ENCODE measurements at places on chromosomes 6 and 20.

GRCh38 chr20:761418-762381, 6.6 kb downstream of the SLC52A3 start:
- DNase-seq, result no peak

DNA sequence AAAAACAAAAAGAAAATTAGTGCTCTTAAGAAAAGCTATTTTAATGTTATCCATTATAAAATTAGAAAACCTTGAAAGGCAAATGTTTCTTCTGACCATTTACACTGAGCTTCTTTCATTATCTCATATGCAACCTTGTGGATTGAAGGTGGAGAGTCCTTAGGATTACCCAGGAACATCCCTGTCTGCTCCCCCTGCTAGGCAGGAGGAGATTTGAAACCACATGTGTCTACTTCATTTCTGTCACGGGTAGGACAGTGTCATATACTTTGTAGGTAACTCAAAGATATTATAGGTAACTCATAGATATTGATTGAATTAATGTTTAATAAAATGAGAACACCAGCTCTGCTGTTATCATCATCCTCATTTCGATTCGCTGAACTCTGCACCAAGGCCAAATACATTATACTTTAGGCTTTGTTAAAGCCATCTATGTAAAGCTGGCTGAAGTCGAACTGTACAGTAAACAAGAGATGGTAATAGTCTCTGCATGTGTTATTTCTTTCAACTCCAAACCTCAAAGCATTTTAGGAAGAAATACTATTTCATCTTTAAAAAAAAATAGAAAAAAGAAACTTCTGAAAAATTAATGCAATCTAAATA, 49.5 kb downstream of the HDAC2 start:
- no peak for DNase-seq

- DNase-seq, result no peak
Observed at GRCh38 chr6:121711472-121711871, 276.0 kb downstream of the GJA1 start.

- DNase-seq, result peak; percentile 54
Observed at GRCh38 chr6:157273756-157274470, 49.4 kb downstream of the TMEM242 start.

- no peak for DNase-seq
Observed at GRCh38 chr20:62236200-62236599, 2.1 kb upstream of the OSBPL2 start.

Data from stimulated activated CD4-positive, alpha-beta T cell treated with anti-CD3 and anti-CD28 coated beads, Interleukin-4, amount 100 ng/mL, for 48 hours (primary cell).